Cardiac muscle cell (in vitro differentiated cells and primary cell): ENCODE measurements at places on chromosomes 13 and 19. TPM values are rescaled to one million over a fixed set of nuclear protein-coding genes. Genes with fewer than 3 reads are reported as not detected.
A peak's percentile ranks its signal among the peaks of the same experiment; 100 is the strongest.

The SHANK1 gene
- polyA plus RNA-seq: 0.71 and 2.0 TPM in 2 replicates

The PRX gene
- 2.3 and 4.1 TPM in 2 replicates for polyA plus RNA-seq

The F10 gene
- 4.0 and 6.6 TPM in 2 replicates for polyA plus RNA-seq

The ERFL gene
- polyA plus RNA-seq: 0.06 TPM in 1 of 2 replicates, not detected in the other

The CYP4F11 gene
- polyA plus RNA-seq: not detected in 2 replicates

The KCNJ14 gene
- 0.61 and 1.5 TPM in 2 replicates for polyA plus RNA-seq

The APLP1 gene
- polyA plus RNA-seq: 117 and 157 TPM in 2 replicates

The APOC4 gene
- not detected in 2 replicates for polyA plus RNA-seq

The TSHZ3 gene
- 0.65 and 1.7 TPM in 2 replicates for polyA plus RNA-seq

The CACNA1A gene
- polyA plus RNA-seq: 5.0 and 5.6 TPM in 2 replicates

The SPIB gene
- 0.40 and 1.5 TPM in 2 replicates for polyA plus RNA-seq

The IGFL1 gene
- polyA plus RNA-seq: not detected in 2 replicates

The NOTCH3 gene
- polyA plus RNA-seq: 19.9 and 28.5 TPM in 2 replicates

The RNF6 gene
- polyA plus RNA-seq: 23.7 and 25.0 TPM in 2 replicates

The PRTN3 gene
- 0.44 and 0.57 TPM in 2 replicates for polyA plus RNA-seq

- peak; percentile 39 for DNase-seq
Observed at GRCh38 chr13:74288361-74288911, 154.2 kb upstream of the KLF12 start.

- DNase-seq: no peak
Observed at GRCh38 chr13:112953591-112954487, 15.2 kb upstream of the MCF2L start.

DNA sequence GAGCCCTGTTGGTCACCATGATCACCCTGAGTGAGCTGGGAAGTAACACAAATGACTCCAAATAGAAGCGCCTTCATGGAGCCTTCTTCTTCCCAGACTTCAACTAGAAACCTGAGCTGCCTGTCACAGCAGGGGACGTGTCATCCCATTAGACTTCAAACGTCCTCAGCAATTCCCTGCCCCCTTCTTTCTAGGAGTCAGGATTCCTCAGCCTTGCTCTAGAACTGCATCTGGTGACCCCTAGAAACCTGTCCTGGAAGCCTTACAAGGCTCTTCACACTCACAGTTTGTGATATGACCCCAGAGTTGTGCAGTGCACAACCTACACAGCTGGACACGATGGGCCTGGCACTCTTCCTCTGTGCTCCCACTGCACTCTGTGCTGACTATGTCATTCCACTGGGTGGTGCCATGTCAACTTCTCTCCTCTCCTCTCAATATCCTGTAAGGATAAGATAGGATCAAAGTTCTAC is 23.6 kb upstream of the TTYH1 start:
- no peak for DNase-seq

- DNase-seq: peak; percentile 19
Observed at GRCh38 chr19:30799865-30800755, 427.9 kb downstream of the ZNF536 start.

GRCh38 chr13:89846926-89847585 is 1500.4 kb upstream of the MIR17HG start:
- no peak for DNase-seq

- no peak for DNase-seq
Observed at GRCh38 chr13:42225051-42225450, 46.9 kb upstream of the AKAP11 start.

GRCh38 chr13:111506621-111507020 is 186.2 kb downstream of the TEX29 start:
- no peak for DNase-seq

- peak; percentile 88 for DNase-seq
Observed at GRCh38 chr13:111210544-111211469, 95.7 kb downstream of the ARHGEF7 start.

- peak; percentile 62 for DNase-seq
Observed at GRCh38 chr19:37654629-37655300, 500 bp downstream of the ZFP30 start.

GRCh38 chr19:34148658-34149185 is 23.6 kb upstream of the LSM14A start:
- DNase-seq: no peak

DNA sequence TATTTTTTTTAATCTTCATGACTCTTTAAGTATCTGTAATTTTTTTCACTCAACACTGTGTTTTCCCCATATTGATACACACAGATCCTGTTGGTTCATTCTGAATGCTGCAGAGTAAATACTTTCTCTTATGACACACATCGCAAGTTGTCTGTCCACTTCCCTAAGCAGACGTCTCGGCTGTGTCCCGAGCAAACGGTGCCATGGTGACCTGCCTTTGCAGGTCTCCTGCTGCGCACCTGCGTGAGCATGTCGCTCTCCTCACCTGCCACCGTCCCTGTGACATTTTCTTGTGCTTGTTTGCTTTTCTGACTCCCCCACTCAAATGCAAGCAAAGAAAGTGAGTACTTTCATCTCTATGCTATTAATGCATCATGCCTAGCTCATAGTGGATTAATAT is 57.8 kb downstream of the CCDC70 start:
- DNase-seq: no peak

GRCh38 chr13:101346161-101346560 is 70.1 kb downstream of the NALCN start:
- peak; percentile 2 for DNase-seq

DNA sequence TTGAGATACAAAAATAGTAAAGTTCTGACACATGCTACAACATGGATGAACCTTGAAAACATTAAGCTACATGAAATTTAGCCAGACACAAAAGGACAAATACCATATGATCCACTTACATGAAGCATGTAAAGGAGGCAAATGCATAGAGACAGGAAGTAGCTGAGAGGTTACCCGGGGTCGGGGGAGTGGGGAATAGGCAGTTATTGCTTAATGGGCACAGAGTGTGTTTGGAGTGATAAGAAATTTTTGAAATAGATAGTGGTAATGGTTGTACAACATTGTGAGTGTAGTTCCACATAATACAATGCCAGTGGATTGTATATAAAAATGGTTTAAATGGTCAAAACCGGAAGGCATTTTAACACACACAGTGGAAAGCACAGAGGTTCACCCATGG is 4.3 kb downstream of the N4BP2L1 start:
- DNase-seq: no peak

DNA sequence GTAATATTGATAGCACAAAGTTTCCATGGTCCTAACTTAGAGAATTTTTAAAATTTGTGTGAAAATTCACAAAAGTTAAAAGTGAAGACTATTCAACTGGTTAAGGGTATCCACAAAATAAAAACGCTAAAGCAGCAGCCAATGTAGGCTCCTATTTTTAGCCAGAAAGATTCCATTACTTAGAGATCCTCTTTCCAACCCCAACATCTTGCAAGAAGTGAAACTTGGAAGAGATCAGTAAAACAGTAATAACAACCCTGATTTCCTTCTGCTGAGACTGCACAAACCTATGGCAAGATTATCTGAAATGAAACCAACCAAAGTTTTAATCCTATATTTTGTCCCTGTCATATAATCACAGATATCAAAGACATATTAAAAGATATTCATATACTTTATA is 8.5 kb downstream of the TBC1D4 start:
- no peak for DNase-seq

- no peak for DNase-seq
Observed at GRCh38 chr19:40502647-40503319, 36.0 kb downstream of the SPTBN4 start.

DNA sequence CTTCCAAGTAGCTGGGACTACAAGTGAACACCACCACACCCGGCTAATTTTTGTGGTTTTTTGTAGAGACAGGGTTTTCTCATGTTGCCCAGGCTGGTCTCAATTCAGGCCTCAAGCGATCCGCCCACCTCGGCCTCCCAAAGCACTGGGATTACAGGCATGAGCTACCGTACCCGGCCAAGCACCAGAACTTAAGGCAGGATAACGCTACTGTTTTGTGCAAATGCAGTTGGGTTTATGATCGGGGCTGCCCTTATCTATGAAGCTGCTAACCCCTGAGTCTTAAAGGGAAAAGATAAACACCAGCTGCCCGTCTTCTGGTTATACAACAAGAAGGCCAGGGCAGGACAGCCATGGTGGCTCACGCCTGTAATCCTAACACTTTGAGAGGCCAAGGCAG is 12.6 kb upstream of the TM6SF2 start:
- no peak for DNase-seq

DNA sequence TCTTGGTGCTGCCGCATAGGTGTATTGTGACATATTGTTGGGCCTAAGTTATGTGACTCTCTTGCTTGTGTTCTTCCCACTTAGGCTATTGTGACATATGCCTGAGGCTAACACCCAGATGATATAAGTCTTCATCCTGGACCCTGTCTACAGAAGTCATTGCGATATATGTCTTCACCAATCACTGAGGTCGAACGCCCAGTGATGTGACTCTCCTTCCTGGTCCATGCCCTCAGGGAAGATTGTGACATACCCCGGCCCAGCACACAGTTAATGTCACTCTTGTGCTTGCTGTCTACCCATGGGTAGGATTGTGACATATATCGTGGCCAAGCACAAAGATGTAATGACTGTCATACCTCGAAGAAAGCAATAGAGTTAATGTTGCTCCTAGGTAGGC is 16.9 kb upstream of the ZNF730 start:
- DNase-seq: no peak

DNA sequence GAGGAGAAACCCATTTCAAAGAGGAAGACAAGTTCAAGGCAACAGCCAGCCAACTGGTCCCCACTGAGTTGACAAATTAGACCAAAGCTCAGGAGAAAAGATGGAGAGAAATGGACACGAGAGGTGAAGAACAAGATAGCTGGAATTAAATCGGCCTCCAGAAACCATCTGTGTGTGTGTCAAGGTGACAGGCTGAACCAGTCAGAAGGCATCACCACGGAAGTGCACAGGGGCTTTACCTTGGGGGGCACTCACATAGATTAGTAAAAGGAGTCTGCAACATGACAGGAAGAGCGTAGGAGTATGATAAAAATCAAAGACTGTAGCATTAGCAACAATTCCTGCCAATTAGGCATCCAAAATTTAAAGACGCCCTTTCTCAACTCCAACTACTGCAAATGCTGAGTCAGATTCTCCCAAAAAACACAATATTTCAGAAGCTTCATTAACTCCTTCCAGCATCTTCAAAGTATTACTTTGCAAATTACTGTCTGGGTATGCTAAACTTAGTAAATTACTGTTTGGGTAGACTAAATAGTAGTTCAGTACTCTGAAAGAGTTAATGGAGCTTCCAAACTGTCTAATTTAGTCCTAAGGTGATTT is 66.2 kb downstream of the FOXO1 start:
- DNase-seq: no peak

DNA sequence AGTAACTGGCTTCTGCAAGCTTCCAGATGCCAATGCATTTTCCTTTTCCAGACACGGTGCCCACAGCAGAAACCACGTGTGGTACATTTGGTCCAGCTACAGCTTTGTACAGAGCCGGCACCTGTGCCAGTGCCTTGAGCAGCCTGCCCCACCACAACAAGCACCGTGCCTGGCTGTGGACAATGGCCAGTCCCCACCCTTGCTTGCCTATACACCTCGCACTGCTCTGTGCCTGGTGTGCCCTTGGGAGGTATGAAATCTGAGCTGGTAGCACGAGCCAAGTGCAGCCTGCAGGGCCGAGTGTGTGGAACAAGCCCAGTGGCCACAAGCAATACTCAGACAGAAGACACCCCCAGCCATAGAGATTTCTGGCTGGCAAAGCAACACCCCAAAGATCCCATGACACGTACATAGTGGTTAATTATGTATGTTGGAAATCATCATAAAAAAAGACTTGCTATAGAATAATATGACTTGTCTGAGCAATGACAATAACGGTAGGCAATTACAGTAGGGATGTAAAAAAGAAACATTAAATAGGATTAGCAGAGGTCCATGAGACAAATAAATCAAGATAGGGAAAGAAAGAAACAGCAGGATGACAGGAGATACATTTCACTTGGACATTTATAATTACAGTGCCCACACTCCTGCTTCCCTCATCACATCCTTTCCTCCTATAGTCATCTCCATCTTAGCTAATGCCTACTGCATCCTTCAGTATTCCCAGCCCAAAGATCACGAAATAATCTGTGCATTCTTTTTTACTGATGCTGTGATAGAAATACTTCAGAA is 1399.5 kb downstream of the PCDH9 start:
- DNase-seq: no peak

DNA sequence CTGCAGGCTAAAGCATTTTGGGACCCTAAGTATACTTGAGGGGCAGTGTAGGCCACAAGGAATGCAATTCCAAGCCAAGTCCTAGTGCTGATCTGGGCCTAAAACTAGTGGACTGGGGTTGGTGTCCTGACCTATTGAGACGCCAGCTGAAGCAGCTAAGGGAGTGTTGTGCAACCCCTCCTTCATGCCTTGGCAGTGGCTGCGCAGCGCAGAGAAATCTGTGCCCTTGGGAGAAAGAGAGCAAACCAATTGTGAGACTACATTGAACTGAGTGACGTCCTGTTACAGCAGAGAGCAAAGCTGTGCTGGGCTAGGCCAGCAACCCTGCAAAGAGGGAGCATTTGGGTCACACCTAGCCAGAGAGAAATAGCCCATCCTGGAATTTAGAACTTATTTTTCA is 2715.0 kb upstream of the PCDH20 start:
- peak; percentile 1 for DNase-seq

GRCh38 chr13:31956980-31957644 is 74.5 kb upstream of the FRY start:
- no peak for DNase-seq

GRCh38 chr13:30665638-30666037 is 47.9 kb downstream of the USPL1 start:
- peak; percentile 49 for DNase-seq

DNA sequence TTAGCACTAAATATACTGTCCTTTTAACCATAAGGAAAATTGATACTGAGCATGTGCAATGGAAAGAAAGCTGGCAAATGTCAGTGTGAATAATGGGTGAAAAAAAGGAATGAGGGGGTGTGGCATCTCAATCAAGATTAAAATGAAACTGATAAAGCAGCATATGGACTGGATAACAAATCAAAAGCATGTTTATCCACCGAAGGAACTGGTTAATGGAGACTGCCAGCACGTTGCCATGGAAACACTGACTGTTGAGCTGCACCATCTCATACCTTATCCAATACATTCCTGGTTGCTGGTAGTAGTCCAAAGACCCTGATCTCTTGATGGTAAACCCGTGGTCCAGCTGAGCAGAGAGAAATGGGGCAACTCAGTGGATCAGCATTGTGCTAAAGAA is 311.4 kb upstream of the MAB21L1 start:
- DNase-seq: no peak
